Amniotic epithelial cell (primary cell): ENCODE measurements at places on chromosomes 16 and 17.

- no peak for DNase-seq
These were observed 973 bp upstream of the IL4R start for GRCh38 chr16:27312580-27313421.

DNA sequence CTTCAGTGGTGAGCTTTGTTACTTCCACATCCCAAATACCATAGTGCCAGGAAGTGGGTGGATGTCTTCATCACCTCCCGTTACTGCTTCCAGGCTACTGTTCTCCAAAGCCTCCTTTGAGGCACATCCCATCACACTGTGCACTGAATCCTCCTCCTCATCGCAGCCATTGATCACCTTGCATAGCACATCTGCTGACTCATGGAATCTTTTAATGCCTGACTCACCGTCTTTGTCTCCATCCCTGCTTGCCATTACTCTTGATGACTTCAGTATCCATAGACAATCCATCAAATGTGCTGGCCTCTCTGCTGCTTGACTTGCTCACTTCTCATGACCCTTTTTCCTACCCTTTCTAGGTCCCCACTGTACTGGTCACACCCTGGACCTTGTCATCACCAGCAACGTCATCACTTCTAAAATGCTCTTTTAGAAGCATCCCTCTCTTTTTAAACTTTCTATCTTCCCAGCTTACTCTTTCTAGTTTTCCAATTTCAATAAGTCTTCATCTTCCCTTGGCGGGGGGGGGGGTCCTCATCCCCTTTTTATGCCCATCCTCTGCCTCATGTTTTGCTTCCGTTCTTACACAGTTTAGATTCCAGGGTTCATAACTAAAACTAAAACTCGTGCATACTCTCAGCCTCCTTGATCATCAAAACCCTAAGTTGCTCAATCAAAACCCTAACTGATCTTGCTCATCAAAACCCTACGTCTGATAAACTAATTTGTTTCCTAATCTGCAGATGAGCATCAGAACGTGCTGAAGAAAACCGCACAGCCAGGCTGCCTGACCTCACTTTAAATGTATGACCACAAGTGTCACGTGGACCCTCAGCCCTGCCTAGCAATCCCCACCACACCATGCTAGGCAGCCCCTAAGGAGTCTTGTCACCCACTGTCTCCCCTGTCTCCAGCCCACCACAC, 289.7 kb upstream of the ZFHX3 start:
- no peak for DNase-seq

- peak; percentile 41 for DNase-seq
These were observed 109.1 kb downstream of the ZFHX3 start for GRCh38 chr16:72938795-72939164.

- DNase-seq: no peak
These were observed 20.5 kb upstream of the KLHL11 start for GRCh38 chr17:41885733-41886132.

DNA sequence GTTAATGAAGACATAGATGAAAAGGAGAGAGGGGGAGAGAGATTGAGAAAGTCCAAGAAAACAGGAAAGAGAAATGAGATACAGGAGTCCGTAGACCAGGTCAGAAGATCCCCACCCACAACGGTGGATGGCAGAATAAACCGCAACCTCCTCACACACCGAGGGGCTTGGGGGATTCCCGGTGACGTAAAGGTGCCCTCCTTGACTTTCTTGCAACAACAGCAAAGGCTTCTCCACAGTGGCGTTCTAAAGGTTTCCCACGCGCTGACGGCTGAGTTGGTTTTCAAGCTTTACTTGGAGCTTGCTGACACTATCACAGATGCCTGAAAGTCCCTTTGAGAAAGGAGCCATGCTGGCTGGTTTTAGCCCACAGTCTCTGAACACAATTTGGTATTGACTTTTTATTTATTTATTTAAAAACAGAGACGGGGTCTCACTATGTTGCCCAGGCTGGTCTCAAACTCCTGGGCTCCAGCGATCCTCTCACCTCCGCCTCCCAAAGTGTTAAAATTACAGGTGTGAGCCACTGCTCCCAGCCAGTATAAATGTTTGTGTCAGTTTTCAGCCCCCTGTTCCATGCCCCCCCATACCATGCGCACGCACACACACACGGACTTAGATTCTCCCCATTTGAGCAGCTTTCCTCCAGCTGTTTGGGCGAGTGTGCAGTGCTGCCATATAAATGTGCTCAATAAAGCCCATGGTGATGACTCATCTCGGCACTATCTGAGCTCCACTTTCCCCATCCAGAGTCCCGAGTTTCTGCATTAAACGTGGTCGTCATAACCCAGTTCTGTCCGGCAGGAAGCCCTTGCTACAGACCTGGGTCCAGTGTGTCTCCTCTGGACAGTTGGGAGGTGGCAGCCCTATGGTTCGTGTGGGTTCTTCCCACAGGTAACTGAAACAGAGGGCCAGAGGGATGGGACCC, 33.0 kb upstream of the SEC14L1 start:
- DNase-seq: peak; percentile 60

DNA sequence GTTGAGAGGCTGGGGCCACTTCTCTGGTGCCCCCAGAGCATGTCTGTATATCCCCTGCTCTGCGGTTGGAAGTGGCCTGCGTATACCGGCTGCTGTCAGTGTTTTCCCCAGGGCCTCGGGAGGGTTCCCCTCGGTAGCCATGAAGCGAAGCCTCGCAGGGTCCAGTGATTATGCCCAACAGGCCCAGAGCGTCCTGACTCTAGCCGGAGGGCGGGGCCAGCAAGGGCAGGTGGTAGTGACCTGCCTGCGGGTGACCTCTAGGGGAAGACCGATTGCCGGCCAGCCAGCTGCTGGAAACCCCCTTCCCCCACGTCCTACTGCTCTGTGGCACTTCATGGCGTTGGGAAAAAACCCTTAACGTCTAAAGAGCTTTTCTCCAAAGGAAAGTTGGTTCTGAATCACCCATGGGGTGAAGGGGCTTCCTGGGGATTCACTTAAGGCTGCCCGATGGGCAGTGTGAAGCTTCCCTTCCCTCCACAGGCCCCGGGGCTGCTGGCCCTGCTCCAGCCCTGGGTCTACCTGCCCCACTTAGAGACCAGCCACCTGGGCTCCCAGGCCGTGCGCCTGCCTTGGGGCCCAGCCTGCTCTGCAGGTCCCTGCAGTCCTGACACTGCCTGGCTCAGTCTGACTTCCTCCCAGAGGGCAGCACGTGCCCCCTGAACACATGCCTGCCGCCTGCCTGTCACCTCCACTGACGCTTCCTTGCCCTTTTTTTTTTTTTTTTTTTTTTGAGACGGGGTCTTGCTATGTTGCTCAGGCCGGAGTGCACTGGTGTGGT, 72.8 kb downstream of the SOCS1 start:
- DNase-seq: no peak

GRCh38 chr16:67137605-67138004, 13.2 kb downstream of the B3GNT9 start:
- DNase-seq: peak; percentile 92

GRCh38 chr16:58501242-58502131, 1.5 kb downstream of the NDRG4 start:
- DNase-seq: no peak

DNA sequence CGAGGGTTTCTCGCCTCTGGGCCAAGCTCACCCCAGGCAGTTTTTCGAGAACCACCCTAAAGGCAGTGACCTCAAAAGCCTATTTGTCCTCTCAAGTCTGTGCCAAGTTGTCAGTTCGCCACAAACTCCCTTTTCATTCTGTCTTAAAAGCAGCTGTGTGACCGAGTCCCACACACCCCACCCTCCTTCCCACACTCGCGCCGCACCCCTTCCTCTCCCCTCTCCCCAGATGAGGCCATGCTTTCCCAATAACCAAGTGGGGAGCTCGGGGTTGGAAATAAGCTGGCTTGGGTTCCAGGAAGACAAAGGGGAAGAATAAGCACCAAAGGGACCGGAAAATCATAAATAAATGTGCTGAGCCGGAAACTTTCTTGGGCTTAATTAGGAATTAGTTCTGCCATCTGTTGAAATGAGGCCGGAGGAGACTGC, 36.7 kb downstream of the GRIN2C start:
- no peak for DNase-seq

- DNase-seq: peak; percentile 17
These were observed 310.7 kb upstream of the PMFBP1 start for GRCh38 chr16:72482695-72483094.

DNA sequence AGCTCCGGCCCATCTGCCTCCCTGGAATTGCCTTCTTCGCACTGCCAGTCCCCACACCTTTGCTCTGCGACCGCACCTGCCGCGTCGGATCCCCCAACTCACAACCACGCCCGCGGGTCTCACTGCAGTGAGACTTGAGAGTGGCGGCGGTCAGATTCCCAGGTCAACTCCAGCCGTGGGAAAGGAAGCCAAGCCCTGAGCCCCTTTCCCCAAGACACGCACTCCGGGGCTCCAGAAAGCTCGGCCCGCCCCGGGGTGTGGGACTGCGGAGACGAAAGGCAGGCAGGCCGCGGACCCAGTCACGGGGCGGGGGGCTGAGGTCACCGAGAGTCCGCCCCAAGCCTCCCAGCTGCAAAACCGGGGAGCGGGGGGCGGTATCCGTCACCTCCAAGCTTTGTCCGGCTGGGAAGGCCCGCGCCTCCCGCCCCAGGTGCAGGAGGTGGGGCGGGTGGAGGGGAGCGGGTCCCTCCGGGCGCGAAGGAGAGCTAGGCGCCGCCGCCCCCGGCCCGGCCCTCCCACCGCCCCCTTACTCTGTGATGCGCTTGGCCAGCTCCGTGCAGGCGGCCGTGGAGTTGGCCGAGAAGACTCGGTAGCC, 615 bp downstream of the PRPSAP1 start:
- DNase-seq: no peak

DNA sequence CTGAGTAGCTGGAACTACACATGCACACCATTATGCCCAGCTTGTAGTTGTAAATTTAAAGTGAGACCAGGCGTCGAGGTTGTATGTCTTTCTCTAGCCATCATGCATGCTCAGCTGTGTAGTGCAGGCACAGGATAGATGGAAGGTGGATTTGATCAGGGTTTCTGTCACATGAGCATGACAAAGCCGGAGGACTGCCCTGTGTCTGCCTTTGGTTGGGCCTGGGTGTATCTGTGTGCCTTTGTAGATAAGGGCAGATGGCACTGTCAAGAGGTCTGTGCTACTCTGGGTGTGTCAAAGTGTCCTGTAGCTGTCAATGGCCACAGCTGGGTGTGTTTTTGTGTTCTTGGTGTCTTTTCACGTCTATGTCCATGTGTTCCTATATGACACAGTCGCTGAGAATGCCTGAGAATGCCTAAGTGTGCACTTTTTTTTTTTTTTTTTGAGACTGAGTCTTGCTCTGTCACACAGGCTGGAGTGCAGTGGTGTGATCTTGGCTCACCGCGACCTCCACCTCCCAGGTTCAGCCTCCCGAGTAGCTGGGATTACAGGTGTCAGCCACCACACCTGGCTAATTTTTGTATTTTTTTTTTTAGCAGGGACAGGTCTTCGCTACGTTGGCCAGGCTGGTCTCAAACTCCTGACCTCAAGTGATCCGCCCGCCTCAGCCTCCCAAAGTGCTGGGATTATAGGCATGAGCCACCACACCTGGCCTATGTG, 4.1 kb upstream of the NAGS start:
- DNase-seq: no peak

GRCh38 chr16:87819983-87820382, 49.3 kb downstream of the SLC7A5 start:
- DNase-seq: no peak

DNA sequence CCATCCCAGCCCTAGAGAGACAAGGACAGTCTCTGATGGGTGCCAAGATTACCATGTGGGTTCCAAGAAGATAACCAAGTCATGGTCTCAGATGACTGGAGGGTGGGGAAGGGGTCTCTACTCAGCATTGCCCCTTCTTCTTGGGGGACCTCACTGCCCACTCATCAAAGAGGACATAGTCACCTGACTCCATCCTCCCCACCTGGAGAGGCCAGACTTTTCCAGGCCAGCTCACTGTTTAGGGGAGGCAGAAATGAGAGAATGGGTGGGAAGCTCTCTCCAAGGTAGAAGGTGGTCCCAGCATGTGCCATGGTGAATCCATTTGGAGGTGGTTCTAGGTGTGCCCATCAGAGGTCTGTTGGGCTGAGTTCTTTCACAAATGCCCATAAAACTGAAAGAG, 20.7 kb upstream of the IL21R start:
- DNase-seq: no peak

DNA sequence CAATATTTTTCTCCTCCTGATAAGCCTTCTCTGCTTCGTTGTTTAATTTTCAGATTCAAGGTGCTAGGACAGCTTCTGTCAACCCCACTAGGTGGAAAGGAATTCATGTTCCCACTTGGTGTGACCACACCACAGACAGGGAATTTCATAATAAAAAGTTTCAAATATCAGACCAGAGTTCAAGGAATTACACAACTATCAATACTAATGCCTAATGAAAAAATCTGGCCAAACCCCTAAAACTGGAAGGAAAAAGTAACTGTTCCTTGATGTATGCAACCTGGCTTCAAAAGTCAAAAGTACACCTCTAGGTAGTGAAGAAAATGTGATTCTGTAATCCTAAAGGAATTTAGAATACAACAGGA, 87.8 kb upstream of the CORO6 start:
- DNase-seq: no peak

GRCh38 chr16:13108126-13108525, 206.7 kb downstream of the SHISA9 start:
- DNase-seq: no peak
